ENCODE measurements at places on chromosomes 11 and 22. TPM values are rescaled to one million over a fixed set of nuclear protein-coding genes. Genes with fewer than 3 reads are reported as not detected.

DNA sequence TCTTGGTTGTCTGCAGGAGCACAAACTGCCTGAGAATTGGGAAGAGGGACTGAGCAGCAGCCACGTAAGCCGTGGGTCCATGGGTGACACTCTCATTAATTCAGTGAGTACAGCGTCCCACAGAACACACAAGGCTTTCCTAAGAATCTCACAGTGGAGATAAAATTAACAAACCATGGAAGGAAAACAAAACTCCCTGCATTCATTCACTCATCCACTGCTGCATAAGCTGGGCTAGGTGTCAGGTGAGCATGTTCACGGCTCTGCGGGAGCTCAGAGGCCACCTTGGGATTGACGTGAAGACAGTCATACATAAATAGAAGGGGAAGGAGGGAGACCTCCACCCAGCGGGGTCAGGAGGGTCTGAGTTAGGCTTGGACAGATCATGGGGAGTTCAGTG lies 1442.7 kb downstream of the TBC1D22A start:
- DNase-seq: no peak

GRCh38 chr11:113951537-113951936 lies 23.4 kb upstream of the HTR3A start:
- DNase-seq: no peak

DNA sequence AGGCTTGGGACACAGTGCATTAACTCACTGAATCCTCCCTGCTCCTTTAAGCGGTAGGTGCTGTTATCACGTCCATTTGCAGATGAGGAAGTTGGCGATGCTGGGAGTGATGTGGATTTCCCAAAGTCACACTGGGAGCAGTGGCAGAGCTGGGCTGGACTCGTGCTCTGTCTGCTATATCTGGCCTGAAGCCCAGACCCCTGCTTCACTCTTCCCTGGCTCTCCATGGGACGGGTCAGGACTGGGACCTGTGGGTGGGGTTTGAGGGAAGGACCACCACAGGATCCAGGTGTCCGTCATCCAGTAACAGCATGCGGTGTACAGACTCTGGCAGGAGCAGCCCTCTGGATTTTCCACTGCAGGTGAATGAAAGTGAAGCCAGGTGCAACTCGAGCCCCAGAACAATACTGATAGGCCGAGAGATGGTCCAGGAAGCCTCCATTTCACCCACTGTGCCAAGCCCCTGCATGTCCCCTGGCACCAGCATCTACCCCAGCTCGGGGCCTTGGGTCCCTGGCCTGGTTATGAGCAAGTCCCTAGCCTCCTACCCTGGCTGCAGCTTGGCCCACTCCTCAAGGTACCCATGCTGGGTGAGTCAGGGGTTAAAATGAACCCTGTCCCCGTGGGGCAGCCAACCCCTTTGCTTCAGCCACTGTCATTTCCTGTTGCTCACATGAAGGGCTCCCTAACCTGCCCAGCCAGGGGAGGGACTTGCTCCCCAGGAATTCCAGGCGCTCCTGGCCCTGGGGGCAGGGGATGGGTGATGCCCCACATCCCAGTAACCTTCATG lies 4.2 kb downstream of the USP2 start:
- DNase-seq: no peak

DNA sequence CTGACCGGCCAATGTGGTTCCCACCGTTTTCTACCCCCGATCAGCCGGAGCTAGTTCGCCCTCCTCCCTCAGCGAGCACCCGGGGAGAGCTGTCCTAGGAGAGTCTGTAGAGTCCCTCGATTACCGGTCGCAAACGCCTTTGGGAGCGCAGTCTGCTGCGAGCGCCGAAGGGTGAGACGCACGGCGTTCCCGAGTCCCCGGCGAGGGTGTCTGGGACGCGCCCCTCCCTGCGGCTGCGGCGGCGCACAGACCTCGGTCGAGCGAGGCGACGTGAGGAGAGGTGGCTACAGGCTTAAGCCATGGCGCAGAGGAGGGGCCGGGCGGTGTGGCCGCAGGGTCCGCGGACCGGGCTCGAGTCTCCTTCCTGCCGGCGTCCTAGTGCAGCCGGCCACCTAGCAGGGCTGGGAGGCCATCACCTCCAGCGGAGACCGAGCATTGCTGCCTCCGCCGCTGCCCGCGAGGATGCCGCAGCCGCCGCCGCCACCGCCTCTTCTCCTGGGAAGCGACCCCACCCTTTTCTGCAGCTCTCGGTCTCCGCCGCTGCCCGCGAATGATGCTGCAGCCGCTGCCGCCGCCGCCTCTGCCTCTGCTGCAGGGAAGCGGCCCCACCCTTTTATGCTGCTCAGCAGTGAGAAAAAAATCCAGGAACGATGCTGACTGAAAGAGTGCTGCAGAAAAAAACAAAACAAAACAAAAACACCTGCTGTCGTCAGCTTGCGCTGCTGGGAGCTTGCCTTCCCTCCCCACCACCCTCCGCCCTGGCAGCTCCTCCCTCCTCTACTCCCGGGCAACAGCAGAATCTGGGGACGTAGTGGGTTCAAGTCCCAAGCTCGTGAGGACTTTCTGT lies at the start of gene MAP6:
Gene MAP6, minus strand, starts transcription at position 588 of the 847 bp plus-strand sequence. CDS start 669 bp downstream, outside the sequence.
- DNase-seq: no peak

DNA sequence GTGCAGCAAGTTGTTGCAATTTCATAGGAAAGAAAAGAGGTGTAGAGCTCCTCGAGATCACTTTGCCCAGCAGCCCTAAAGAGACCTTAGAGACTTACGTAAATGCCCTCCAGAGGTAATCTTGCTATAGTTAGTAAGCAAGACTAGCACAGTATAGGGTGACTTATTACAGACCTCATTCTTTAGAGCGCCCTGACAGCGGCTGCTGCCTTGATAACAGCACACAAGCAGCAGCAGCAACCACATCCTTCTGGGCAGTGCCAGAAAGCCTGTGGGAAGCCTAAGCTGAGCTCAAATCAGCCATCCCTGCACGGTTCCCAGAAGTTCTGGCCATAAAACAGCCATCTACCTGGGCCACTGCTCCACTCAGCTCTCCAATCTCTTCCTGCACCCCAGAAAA lies 22.6 kb upstream of the OR56B1 start:
- DNase-seq: peak; percentile 34

DNA sequence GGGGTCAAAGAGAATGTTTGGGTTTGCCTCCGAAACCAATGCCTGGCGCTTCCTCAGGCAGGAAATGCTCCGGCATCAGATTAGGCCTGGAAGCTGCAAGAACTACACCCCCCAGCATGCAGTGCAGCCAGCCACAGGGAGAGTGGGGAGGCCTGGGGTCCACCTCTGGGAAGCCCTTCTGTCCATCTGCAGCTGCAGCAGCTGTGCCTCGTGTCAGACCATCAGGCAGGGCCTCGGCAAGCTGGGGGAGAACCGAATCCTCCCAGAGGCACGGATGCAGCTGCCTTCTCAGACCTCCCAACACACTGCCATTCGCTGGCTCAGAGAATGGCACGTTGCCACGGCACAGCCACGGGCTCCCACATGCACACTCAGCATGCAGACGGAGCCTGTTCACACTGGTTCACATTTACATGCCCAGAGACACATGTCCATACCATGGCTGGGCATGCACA lies 57.4 kb downstream of the NECTIN1 start:
- DNase-seq: peak; percentile 10

- DNase-seq: peak; percentile 61
These were observed 148.3 kb upstream of the RASSF10 start for GRCh38 chr11:12860827-12861226.

DNA sequence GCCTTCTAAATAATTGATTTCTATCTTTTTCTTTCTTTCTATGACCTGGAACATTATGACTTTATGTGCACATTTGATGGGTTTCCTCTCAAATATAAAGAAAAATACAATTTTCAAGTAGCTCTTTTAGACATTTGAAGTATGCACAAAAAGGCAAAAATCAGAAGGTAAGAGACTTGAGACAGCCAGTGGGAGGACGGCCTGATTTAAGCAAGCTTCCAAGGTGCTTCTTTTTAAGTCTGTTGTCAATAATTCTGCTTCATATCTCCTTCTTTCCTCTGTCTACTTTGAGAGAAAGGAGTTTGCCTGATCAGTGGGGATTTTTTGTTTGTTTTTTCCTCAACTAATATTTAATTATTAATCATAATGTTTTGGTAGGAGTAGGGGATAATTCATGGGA lies 188.2 kb upstream of the ARHGAP20 start:
- DNase-seq: no peak

DNA sequence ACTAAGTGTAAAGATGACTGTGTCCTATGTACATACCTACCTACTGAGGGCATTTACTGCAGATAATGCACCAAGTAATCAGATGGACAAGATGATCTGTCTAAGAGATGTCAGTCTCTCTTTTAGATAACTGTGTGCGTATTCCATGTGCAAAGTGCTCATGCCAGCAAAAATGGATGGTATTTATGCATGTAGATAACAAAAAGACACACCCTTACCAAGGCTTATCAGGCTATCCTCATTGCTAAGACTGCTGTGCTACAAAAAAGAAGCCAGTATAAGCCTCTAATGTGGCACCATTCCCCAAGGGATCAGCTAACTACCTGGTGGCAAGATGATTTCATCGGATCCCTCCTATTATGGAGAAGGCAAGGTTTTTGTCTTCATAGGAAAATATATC lies 34.3 kb upstream of the CD44 start:
- no peak for DNase-seq

- DNase-seq: no peak
These were observed 10.4 kb downstream of the SREBF2 start for GRCh38 chr22:41842996-41843970.

GRCh38 chr11:118928101-118928869 lies 2.6 kb upstream of the BCL9L start:
- DNase-seq: peak; percentile 86

GRCh38 chr11:119029069-119029339 lies 1.7 kb downstream of the SLC37A4 start:
- no peak for DNase-seq

DNA sequence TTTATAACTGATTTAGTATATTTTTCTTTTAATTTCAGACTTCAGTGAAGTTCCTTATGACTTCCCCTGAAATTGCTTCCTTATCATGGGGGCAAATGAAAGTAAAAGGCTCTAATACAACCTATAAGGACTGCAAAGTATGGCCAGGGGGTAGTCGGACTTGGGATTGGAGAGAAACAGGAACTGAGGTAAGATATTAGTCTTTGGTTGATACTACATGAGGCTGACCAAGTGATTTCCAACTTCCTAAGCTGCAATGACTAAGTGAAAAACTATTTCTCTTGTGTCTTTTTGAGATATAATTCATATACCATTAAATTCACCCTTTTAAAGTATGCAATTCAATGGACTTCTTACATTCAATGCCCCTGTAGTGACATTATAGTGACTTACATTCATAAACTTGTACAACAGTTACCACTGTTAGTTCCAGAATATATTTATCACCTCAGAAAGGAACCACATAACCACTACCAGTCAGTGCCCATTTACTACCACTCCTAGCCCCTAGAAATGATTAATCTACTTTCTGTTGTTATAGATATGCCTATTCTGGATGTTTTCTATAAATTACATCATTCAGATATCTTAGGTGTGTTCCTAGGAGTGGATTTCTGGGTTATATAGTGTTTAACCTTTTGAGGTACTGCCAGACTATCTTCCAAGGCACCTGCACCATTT lies 21.6 kb downstream of the AAMDC start:
- DNase-seq: peak; percentile 20

DNA sequence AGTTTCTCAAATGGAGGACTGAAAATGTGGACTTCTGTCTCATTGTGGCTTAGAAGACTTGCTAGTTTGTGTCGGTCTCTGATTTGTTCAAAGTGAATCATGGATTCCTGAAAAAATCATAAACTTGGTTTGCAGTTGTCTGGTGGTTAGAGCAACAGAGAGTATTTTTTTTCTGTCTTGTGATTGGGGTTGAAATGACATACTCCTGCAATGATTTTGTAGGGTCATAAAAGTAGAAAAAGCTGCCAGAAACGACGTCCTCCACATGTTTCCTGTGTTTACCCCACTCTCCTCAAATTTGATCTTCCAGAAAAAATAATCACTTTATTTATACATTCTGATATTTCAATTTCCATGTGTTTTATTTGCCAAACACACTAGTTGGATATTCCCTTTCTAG lies 219.2 kb upstream of the PGR start:
- DNase-seq: no peak

TIMM10 gene
- 60.3 TPM for total RNA-seq

C22orf31 gene
- total RNA-seq: not detected

TLCD5 gene
- total RNA-seq: 9.3 TPM

SNU13 gene
- 163 TPM for total RNA-seq

RIC3 gene
- total RNA-seq: 3.0 TPM

OR5A1 gene
- total RNA-seq: not detected

EXPH5 gene
- total RNA-seq: 7.9 TPM

VSIG2 gene
- total RNA-seq: 0.18 TPM

FIBP gene
- total RNA-seq: 67.4 TPM

SLC25A45 gene
- 2.6 TPM for total RNA-seq

All from astrocyte (in vitro differentiated cells and primary cell).